ENCODE measurements at places on chromosomes 1 and 21.

DNA sequence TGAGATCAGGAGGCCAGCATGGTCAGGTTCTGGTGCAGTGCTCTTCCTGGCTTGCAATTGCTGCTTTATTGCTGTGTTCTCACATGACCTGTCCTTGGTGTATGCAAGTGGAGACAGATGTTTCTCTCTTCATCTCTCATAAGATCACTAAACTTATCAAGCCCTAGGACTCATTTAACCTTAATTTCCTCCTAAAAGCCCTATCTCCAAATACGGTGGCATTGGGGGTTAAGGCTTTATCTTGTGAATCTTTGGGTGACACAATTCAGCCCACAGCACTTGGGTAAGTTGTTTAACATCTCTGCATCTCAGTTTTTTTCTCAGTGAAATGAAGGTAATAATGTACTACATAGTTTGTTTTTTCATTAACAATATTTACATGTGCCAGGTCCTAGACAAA is 152.4 kb downstream of the RWDD3 start:
- DNase-seq: no peak

DNA sequence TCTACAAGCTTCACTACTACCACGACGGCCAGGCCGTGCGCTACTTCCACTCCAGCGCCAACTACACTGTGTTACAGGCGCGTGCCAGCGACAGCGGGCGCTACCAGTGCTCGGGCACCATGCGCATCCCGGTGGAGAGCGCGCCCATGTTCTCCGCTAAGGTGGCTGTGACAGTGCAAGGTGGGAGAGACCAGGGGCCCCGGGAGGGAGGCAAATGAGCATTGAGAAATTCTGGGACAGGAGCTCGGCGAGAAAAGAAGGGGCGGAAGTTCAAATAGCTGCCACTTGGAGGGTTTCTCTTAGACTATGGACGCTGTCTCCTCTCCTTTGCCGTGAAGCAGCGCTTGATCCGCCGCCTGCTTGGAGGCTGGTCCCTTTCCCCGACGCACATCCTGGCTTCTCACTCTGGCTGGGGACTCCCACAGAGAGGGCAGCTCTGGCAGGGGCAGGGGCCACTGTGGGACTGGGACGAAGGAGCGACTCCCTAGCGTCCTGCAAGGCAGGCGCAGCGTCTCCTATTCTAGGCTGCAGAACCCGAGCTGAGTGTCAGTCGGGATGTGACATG is 4.6 kb downstream of the FCRLB start:
- peak; percentile 9 for DNase-seq

DNA sequence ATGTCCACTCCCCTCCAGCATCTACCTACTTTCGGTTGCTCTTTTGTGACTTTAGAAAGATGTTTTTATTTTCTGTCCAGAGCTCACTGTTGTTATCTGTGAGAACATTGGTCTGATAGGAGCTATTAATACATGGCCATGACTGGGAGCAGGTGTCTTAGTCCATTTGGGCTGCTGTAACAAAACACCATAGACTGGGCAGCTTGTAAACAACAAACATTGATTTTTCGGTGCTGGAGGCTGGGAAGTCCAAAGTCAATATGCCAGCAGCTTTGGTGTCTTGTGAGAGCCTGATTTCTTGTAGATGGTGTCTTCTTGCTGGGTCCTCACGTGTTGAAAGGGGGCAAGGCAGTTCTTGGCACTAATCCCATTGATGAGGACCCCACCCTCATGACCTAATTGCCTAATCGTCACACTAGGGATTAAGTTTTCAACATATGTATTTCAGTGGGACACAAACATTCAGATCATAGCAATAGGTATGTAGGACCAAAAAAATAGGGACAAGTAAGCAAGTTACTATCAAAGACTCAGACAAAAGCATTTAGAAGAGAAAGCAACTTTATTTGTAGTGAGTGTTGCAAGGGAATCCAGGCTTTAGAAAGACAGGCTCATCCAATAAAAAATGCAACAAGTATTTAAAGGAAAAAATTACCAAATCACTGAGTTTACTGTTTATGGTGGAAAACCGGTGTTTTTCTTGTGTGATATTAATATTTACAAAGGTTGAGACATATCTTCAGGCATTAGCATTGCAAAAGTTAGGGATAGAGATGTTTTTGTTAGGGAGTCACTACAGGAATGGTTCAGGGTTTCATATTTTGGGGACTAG is 55.2 kb upstream of the WDR26 start:
- no peak for DNase-seq

DNA sequence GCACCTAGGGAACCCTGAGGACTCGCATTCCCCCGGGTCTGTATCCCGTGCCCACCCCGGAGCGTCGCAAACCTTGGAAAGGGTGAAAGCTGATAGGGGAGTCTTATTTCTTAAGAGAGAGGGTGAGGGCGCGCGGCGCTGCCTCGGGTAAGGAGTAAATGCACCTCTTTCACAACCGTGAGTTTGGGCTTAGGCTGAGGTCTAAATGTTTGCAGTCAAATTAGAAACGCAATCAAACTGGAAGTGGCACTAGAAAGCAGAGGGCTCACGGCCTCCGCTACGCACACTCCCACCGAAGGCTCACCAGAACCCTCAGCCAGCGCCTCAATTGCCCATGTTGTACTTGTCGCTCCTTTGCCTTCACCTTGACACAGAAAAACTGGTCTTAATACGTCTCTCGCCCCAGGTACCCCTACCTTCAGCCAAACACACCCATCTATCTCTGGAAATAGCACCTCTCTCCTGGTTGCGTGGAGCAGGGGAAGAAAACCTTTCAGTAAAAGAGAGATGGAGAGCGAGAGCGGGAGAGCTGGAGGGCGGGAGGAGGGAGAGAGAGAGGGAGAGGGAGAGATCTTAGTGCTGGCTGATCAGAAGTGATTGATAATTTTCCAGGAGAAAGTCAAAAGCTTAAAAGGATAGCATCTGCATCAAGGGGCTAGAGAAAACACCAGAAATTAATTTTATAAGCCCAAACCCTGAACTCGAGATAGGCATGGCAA is 1.7 kb upstream of the HLX start:
- no peak for DNase-seq

DNA sequence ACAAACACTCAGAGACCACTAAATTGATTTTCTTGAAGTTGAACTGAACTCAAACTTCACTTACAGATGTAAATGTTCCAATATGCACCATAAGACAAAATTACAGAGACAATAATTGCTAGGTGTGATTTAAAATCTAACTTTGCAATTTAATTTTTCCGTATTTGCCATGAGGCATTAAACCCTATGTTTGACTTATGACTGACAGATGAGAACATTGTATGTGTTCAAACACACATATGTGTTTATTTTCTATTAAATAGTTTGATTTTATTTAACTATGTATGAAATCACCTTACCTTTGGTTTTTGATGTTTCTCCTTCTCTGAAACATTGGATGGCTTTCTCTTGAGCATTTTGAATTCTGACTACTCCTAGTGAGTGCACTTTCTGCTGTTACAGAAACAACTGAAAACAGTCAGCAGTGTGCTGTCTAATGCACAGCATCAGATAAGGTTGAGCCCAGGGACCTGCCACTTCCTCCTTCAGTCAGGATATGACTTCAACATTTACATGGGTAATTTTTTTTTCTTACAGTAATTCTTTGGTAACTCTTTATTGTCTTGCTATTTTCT is at the start of gene SAMSN1:
Gene SAMSN1, minus strand, starts transcription at position 410 of the 575 bp plus-strand sequence. Its CDS starts 54 bp downstream, at position 356.
- peak; percentile 30 for DNase-seq

DNA sequence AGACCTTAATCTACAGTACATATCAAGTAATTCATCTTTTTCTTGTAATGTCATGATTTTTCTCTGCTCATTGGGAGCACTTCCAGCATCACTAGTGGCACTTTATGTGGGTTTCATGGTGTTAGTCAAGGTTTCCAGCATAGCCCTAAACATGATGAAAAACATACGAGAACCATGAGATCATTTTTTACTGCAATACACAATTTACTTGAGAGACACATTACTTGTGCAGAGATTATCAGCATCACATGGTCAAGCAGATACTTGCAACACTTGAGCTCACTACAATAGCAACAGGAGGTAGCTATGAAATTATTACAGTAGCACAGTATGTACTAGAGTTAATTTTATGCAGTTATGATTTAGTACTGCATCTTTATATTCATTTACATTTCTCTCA is 36.4 kb downstream of the ITGB3BP start:
- no peak for DNase-seq

DNA sequence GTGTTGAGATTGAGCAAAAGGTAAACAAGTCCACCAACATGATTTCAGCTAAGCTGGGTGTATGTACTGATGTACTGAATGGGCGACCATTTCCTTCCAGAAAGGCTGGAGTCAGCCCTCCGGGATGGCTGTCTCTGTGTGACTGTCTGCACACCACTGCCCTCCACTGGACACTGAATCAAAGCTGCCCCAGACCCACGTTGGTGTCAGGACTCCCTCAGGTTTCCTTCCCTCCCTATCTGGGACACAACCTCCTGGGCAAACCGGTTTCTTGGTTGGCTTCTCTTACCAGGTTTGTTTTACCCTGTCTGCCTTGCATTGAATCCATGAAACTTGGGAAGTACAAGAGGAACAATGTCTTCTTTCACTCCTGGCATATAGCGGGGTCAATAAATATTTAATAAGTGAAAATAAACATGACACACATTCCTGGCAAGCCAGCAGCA is 5.3 kb upstream of the SRP9 start:
- DNase-seq: no peak

DNA sequence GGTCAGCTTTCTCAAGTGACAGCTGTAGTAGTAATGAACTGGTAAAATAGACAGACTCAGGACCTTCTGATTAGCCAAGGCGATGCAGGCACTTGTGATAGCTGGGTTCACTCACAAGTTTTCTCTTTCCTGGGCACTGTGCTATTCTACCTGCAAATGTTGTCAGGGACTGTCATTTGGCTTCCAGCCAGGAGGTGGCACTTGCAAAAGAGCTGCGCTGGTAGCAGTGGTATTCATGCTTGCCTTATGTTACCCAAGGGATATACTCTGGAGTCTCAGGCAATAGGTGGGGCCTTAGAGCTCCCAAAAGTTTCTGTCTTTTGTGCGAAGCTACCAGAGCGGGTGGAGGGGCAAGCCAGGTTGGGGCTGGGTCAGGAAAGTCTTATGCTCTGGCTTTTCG is 23.5 kb downstream of the IFI44 start:
- no peak for DNase-seq

- DNase-seq: no peak
Observed at GRCh38 chr1:199247891-199248290, 609.1 kb downstream of the PTPRC start.

GRCh38 chr1:181341026-181341632 is 142.2 kb upstream of the CACNA1E start:
- no peak for DNase-seq

DNA sequence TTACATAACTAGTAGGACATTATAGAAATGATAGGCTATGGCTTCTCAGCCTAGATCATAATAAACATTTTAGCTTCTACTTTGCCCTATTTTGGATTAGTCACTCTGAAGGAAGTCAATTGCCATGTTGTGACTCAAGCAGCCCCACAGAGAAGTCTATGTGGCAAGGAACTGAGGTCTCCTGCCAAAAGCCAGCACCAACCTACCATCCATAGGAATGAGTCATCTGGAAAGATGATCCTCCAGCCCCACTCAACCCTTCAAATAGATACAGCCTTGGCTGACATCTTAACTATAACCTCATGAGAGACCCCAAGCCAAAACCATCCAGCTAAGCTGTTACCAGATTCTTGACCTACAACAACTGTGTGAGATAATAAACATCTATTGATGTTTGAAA is 76.3 kb upstream of the BEND5 start:
- DNase-seq: no peak

DNA sequence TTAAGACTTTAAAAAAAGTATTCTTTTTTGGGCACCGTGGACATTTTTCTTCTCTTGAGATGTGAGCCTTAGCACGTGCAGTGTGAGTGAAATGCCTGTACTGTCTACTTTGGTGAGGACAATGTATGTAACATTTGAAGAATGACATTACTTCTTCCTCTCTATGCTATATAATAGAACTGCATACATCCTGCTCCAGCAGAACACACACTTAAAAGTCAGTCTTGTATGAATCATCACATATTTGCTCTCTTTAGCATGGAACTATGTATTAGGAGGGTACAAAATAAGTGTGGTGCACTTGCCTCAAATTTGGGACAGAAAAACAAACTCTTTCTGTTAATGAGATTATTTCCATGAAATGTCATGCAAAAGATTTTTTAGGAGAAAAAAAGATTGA is 358.4 kb upstream of the SGIP1 start:
- DNase-seq: no peak

DNA sequence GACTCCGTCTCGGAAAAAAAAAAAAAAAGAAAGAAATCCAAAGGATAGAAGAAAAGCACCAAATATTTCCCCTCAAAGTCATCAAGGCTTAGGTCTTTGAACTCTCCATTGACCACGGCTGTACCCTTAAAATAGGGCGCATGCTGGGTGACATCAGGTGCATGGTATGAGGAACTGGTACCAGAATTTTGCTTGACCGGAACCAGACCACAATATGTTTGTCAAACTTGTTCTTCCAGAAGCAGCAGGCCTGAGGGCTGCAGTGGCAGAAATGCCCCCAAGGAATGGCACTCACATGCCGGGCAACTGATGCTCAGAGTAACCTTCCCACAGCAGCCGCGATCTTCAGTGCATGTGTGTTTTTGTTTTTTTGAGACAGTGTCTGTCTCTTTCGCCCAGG is 21.0 kb downstream of the RCC1 start:
- no peak for DNase-seq

GRCh38 chr1:27561124-27561899 is 42.6 kb downstream of the AHDC1 start:
- no peak for DNase-seq

GRCh38 chr21:34803782-34804370 is 135.1 kb downstream of the CLIC6 start:
- DNase-seq: no peak

DNA sequence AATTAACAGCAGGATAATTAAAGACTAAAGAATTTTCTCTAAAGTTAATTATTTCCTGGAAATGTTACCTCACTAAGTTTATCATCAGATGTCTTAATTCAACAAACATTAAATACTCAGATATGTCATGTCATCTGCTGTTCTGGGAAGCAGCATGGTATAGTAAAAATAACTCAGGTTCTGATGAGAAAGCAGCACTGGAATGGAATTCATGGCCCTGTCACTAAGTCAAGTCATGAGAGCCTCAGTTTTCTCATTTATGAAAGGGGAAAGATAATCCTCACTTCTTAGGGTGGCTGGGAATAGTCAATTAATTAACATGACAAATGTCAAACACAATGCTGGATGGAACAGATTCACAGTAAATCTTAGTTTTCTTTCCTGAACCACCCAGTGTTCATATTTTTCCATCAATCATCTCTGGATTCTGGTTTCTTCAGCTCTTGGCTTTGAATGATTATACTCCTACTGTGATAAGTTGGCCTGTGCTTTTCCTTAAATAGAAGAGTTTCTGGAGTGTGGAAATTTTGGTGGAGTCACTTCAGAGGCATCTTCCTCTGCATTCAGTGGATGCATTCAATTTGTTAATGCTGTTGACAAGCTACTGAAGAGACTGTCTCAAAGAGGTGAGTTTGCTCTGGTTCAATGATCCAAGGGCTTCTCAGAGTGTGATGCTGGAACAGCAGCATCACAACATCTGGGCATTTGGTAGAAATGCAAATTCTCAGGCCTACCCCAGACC is 319.4 kb downstream of the KCNH1 start:
- no peak for DNase-seq

- no peak for DNase-seq
Observed at GRCh38 chr1:167273027-167273800, 52.5 kb downstream of the POU2F1 start.

- DNase-seq: no peak
Observed at GRCh38 chr1:2554621-2555387, 1.4 kb upstream of the TNFRSF14 start.

GRCh38 chr21:43315244-43316137 is 111.4 kb downstream of the SIK1 start:
- no peak for DNase-seq

GRCh38 chr1:32984455-32985171 is 20.0 kb upstream of the RNF19B start:
- no peak for DNase-seq

Data from stimulated activated CD8-positive, alpha-beta memory T cell treated with anti-CD3 and anti-CD28 coated beads, Interleukin-7, amount 100 ng/mL, for 1 hour (primary cell).